NCI-H2081 treated with DMSO at 0.1 percent for 48 hours (cell line): ENCODE measurements at places on chromosomes 3 and 15.

DNA sequence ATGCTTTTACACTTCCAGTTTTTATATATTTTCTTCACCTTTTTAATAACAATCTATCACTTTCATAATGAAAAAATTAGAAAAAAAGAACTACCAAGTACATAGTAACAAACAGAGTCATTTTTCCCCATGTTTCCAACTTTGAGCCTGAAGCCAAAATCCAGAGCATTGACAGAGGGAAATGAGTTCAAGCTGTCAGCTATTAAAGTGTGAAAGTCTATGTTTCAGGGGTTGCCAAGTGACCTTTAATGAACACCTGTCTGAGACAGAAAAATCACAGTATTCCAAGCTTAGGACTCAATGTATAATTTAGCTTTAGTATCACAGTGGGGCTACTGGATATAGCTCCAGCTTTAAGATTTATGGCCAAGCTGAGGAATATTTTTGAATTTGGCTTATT is 128.3 kb upstream of the GADL1 start:
- no peak for DNase-seq

DNA sequence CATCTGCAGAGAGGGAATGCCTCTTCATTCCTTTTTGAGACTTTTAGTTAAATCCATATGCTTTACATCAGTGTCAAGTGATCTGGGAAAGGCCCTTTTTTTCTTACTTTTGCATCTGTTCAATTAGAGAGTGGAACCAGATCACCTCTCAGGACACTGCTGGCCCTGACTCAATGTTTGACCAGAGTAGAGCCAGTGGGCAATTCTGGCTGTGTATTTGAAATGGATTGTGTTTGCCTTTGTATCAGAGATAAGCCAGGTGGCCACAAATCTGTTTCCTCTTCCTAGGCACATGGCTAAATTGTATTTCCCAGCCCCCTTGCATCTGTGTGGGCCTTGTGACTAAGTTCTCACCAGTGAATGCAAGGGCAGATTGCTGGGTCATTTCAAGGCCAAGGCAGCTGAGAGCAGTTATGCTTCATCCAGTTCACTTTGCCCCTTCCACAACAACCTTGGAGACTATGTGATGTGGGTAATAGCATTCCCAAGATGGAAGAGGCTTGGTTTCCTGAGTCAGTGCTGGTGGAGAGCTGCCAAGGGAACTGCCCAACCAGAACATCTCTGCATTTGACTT is 75.6 kb upstream of the CACNA2D3 start:
- DNase-seq = no peak

- DNase-seq = no peak
Measured at GRCh38 chr15:57540211-57540610, 51.5 kb upstream of the MYZAP start.

DNA sequence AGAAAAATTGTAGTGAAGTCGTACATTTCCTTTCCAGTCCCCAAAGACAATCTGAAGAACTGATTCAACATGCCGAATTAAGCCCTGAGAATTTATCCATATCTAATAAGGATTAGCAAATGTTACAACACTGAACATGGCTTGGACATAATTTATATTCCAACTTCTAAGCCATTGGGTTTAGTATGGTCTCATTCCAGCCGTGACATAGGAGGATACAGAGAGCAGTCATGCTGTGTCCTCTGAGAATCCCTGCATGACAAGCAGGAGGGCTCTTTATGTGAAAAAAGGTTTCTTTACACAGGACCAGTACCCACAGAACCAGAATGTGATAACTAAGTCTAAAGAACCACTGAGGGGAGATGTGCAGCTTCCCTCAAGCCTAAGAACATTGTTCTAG is 231.9 kb upstream of the WNT5A start:
- no peak for DNase-seq

- DNase-seq = no peak
Measured at GRCh38 chr3:195221876-195222617, 48.9 kb downstream of the XXYLT1 start.

DNA sequence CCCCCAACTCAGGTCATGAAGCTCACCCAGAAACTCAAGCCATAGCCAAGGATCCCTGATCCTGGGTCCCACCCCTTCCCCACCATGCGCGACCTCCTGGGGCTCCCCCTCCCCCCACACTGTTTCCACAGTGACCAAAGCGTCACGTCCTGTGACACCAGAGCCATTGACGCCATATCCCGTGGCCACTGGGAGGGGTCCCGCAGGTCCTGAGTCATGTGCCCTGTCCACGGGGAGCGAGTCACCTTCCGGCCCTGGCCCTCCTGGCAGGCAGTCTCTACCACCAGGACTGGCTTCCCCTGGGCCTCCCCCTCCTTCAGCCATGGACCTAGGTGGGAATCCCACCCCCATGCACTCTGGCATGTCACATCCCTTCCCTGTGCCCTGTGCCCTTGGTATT is 15.6 kb downstream of the SEMA3F start:
- no peak for DNase-seq

GRCh38 chr3:519026-519425 is 322.5 kb downstream of the CHL1 start:
- no peak for DNase-seq

DNA sequence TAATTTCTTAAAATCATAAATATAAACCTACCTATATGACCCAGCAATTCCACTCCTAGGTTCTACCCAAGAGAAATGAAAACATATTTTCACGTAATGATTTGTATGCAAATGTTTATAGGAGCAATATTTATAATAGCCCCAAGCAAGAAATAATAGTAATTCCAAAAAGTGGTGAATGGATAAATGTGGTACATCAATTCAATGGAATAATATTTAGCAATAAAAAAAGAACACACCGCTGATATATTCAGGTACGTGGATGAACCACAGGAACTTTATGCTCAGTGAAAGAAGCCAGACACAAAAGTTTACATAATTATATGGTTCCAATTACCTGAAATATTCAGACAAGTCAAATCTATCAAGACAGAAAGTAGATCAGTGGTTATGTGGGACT is 49.9 kb downstream of the ACAD9 start:
- no peak for DNase-seq

GRCh38 chr3:72523429-72524151 is 324.7 kb downstream of the SHQ1 start:
- DNase-seq = no peak

DNA sequence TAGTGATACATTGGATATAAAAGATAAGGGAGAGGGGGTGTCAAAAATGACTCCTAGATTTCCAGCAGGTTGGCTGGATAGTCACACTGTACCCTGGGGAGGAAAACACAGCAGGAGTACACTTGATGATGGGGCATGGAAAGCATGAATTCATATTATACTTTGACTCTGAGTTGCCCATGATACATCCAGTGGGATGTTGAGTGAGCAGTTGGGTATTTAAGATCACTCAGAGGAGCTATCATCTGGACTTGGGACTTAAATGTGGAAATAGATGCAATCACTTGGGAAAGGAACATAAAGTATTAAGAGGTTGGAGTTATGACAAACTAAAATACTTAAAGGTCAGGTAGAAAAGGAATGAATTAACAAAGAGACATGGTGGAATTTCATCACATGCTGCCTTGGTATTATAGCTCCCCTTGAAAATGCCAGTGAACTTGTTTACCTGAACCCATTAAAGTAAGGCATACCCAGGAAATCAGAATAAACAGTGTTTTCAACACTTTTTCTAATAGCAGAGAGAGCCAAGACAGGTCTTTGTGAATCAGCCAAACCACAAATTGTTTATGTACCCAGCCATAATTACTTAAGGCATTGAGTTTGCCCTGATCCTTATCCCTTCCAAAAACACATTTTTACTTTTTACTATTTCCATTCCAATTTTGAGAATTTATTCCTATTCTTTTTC is 49.9 kb upstream of the ABI3BP start:
- no peak for DNase-seq

DNA sequence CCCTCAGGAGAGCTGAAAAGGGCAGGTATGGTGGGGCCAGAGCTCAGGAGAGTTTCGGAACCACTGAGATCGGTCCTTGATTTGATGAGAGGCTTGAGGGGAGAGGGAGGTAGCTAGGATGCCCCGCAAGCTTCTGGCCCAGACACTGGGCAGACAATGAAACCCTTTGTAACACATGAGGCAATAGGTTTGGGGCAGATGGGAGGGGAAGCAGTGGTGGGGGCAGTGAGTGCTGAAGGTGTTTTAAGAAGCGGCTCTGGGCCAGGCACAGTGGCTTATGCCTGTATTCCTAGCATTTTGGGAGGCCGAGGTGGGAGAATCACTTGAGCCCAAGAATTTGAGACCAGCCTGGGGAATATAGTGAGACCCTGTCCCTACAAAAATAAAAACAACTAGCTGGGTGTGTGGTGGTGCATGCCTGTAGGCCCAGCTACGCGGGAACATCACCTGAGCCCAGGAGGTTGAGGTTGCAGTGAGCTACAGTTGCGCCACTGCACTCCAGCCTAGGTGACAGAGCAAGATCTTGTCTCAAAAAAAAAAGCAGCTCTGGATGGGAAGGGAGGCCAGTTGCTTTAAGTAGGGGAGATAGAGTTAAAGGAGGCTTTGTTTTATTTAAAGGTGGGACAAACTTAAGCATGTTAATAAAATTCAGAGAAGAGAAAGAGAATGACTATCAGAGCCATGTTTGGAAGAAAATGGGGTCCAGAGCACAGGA is 9.6 kb upstream of the SNX22 start:
- DNase-seq = no peak

DNA sequence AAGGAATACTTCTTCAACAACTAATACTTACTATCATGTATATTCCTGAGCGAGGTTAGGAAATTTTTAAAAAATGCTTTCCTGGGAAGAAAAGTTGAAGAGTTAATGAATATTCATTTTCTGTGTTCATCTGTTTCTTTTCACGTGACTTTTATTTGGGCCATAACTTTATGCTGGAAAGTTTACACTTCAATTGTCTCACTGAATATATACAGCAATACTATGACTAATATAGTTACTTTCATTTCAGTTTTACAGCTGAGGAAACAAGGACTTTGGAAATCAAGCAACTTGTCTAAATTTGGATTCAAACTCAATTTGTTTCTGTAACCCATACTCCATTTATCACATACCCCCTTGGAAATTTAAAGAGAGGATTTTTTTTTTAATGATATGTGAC is 894.2 kb downstream of the ROBO1 start:
- DNase-seq = no peak

GRCh38 chr3:50224639-50225038 is 11.4 kb upstream of the GNAI2 start:
- no peak for DNase-seq

DNA sequence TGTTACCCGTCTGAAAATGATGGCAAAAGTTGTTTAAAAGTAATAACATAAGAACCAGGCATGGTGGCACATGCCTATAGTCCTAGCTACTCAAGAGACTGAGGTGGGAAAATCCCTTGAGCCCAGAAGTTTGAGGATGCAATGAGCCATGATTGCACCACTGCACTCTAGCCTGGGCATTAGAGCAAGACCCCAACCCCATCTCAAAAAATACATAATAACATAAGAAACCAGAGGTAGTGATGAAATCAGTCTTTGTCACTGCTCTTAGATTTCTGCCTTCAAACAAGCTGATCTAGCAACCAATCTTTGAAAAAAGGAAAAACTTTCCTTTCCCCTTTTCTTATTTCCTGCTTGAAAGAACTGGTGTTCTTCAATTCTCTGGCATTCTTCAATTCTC is 71.3 kb downstream of the TMCC1 start:
- no peak for DNase-seq

- DNase-seq = no peak
Measured at GRCh38 chr3:117302428-117302827, 592.8 kb downstream of the TUSC7 start.

- DNase-seq = no peak
Measured at GRCh38 chr15:31214864-31215489, 111.7 kb upstream of the KLF13 start.

- DNase-seq = no peak
Measured at GRCh38 chr15:39432026-39432425, 148.9 kb upstream of the THBS1 start.

- no peak for DNase-seq
Measured at GRCh38 chr3:51966922-51967383, 301 bp downstream of the PCBP4 start.

- DNase-seq = no peak
Measured at GRCh38 chr3:149588909-149589308, 68.9 kb downstream of the WWTR1 start.

GRCh38 chr3:56131974-56132590 is 336.2 kb downstream of the ERC2 start:
- DNase-seq = no peak

- DNase-seq = no peak
Measured at GRCh38 chr3:13556207-13556606, 7.3 kb downstream of the FBLN2 start.

DNA sequence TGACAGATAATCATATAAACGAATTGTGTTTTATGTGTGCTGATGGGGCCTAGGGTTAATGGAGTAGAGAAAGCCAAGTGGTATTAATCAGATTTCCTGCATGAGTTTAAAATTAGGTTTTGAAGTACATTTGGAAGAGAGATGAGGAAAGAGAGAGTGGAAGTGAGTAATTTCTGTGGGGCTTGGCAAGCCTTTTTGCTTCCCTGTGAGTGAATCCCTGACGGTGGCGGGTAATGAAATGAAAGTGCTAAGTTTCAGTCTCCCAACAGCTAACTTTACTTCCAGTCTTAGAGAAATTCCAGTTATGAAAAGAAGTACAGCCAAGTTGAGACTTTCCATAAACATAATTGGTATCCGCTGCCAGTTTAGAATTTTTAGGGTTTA is 139.4 kb downstream of the BBX start:
- DNase-seq = no peak

DNA sequence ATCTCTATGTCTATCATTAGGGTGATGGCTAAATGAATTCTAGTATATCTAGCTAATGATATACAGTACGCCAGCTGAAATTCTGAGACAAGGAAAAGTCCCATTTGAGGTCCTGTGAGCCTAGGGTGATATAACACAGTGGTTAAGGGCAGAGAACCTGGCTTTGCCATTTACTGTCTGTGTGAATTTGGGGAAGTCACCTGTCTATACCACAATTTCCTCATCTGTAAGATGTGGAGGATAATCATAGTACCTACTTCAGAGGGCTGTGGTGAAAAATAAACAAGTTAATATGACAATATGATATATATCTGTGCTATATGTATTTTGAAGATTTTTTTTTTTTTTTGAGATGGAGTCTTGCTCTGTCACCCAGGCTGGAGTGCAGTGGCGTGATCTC is 9.8 kb upstream of the ANKDD1A start:
- no peak for DNase-seq

- no peak for DNase-seq
Measured at GRCh38 chr3:68861521-68861920, 70.8 kb downstream of the TAFA4 start.

DNA sequence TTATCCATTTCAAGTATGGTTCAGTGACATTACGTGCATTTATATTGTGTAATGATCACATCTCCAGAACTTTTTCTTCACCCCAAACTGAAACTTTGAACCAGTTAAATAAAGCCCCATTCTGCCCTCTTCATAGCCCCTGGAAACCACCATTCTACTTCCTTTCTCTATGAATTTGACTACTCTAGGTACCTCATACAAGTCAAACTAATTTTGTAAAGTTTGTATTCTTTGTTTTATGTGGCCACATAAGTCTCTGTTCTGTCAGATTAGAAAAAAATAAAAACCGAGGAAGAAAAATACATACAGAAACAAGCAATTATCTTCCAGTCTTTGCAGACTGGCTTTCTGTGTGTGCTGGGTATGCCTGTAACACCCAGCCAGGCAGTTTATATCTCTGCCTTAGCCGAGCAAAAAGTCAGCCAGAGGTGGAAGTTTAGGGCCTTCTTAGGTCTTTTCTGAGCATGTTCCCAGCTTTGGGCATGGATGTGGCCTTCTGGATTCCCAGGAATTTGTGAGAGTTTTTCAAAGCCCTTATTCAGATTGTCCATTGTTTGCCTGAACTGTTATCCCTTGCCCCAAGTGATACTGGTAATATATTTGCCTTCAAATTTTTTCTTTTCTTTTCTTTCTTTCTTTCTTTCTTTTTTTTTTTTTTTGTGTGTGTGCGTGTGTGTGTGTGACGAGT is 6.0 kb upstream of the GRAMD1C start:
- no peak for DNase-seq
